ENCODE measurements at places on chromosomes 2 and 18.

DNA sequence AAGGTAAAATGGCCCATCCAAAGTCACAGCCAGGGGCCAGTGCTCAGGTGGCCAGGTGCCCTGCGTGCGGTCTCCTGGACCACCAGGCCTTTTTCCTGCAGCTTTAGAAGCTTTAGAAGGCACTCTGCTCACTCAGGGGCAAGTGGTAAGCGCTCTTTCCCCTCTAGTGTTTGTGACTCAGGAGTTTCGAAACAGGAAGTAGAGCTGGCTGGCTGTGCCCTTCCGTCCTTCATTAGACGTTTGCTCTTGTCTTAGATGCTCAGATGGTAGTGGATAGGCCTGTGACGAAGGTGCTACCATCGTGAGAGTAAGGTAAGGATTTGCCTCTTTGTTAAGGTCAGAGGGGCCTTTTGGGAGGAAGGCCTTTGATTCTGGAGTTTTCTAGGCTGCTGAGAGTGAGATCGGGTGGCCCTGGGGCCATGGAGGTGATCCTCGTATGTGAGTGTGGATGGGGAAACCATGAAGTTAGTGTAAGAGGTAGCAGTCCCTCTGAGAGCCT lies at the start of gene CASP8:
Gene CASP8, plus strand, starts transcription at position 235 of the 499 bp plus-strand sequence. CDS start 5,951 bp downstream, outside the sequence.
- DNase-seq, result no peak

GRCh38 chr2:55168221-55169154 lies 63.6 kb downstream of the CLHC1 start:
- peak; percentile 80 for DNase-seq

DNA sequence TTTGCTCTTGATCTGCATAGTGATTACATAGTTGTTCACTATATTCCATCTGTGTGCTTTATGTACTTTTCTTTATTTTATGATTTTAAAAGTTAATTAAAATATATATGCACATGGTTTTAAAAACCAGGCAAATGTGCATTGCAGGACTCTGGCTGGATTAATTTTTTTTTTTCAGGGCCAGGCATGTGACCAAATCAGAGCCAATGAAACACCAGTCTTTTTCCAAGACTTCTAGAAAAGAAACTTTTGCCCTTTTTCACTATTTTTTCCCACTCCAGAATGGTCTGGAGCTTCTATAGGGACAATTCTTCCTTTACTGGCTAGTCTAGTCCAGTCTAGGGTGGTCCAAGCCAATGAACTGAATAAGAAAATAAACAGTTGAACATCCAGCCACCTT lies 198.1 kb upstream of the FBXO11 start:
- DNase-seq, result no peak

- DNase-seq, result no peak
Measured at GRCh38 chr2:240451108-240451611, 15.7 kb downstream of the GPC1 start.

DNA sequence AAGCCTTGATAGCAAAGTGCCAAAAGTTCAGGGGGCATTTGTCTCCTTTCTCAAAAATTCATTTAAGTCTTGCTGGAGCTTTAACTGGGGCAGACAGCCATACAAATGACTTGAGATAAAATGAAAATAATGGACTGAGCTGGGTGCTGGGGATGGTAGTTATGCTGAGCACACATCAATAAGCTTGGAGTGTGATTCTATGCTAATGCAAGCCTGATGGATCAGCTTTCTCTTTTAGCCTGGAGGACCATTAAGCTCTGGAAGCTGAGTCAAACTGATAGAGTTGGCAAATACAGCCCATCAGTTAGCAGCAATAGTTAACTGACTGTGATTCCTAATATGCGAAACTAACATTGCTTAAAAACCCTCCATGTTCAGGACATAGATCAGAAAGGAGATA lies 98.0 kb downstream of the CAMKMT start:
- DNase-seq, result no peak

- DNase-seq, result no peak
Measured at GRCh38 chr2:85672456-85672855, 4.5 kb upstream of the SFTPB start.

GRCh38 chr18:4987452-4988405 lies 209.3 kb downstream of the AKAIN1 start:
- DNase-seq, result no peak

GRCh38 chr18:60267391-60268058 lies 105.0 kb downstream of the MC4R start:
- DNase-seq, result no peak

- DNase-seq, result no peak
Measured at GRCh38 chr2:210072922-210073509, 70.6 kb downstream of the RPE start.

- no peak for DNase-seq
Measured at GRCh38 chr18:74563999-74564398, 29.7 kb downstream of the CNDP1 start.

- no peak for DNase-seq
Measured at GRCh38 chr2:208265371-208265800, 669 bp upstream of the PIKFYVE start.

GRCh38 chr2:167827352-167828097 lies 419.9 kb downstream of the STK39 start:
- DNase-seq, result no peak

DNA sequence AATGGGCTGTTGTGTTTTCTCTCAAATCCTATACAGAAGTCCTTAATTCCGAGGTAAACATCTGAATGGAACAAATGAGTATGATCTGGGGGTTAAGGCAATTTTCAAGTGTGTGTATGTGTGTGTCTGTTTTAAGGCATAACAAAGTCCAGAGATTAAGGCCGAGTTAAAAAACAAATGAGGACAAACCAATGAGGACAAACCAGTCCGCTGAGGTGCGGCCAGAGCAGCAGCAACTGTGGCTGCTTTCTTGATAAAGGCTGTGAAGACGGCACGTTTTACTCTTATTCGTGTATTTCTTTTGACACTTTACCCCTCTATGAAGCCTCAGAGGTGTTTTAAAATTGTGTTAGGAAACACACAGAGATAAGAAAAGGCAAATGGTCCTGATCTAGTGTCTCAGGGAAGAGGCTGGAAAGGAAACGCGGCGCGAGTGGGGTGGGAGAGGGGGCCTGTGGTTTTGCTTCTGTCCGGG lies 495 bp upstream of the GULP1 start:
- peak; percentile 44 for DNase-seq
